A549 treated with GW870086 at 1 μM for 4 hours (cell line): ENCODE measurements at places on chromosomes 12 and 14. TPM values are rescaled to one million over a fixed set of nuclear protein-coding genes. Genes with fewer than 3 reads are reported as not detected.

Gene KRT71
- total RNA-seq, result not detected in 5 replicates

Gene AKAP3
- total RNA-seq, result 0.07 to 0.23 TPM (median 0.18 TPM) in 4 of 5 replicates, not detected in the other

Gene C1S
- 39.5 to 62.4 TPM (median 44.8 TPM) in 5 replicates for total RNA-seq

Gene PTHLH
- total RNA-seq, result 15.5 to 17.9 TPM (median 16.8 TPM) in 5 replicates

Gene GPRC5D
- total RNA-seq, result 0.22 TPM in 1 of 5 replicates, not detected in the others

Gene RNASE7
- total RNA-seq, result not detected in 5 replicates

Gene EMP1
- total RNA-seq, result 110 to 172 TPM (median 159 TPM) in 5 replicates

Gene PRB2
- not detected in 5 replicates for total RNA-seq

Gene LRRIQ1
- 0.47 to 1.3 TPM (median 1.0 TPM) in 5 replicates for total RNA-seq

Gene CCDC196
- not detected in 5 replicates for total RNA-seq

Gene LBHD2
- total RNA-seq, result not detected in 5 replicates

Gene ZFP36L1
- 114 to 173 TPM (median 166 TPM) in 5 replicates for total RNA-seq

Gene PRKCH
- total RNA-seq, result 4.4 to 6.5 TPM (median 5.5 TPM) in 5 replicates

Gene NUDT14
- 26.6 to 43.8 TPM (median 41.8 TPM) in 5 replicates for total RNA-seq

Gene OVCH1
- not detected in 5 replicates for total RNA-seq

Gene SMAGP
- total RNA-seq, result 27.0 to 32.8 TPM (median 31.8 TPM) in 5 replicates
